Mammary epithelial cell (primary cell): ENCODE measurements at places on chromosomes 5 and 9. TPM values are rescaled to one million over a fixed set of nuclear protein-coding genes. Genes with fewer than 3 reads are reported as not detected.

- DNase-seq: peak; percentile 30
These were observed 320.8 kb downstream of the CCDC171 start for GRCh38 chr9:15873573-15874177.

SLC45A2 gene
- 0.31 TPM in 1 of 2 replicates, not detected in the other for total RNA-seq

SARDH gene
- 7.2 TPM for total RNA-seq

DNA sequence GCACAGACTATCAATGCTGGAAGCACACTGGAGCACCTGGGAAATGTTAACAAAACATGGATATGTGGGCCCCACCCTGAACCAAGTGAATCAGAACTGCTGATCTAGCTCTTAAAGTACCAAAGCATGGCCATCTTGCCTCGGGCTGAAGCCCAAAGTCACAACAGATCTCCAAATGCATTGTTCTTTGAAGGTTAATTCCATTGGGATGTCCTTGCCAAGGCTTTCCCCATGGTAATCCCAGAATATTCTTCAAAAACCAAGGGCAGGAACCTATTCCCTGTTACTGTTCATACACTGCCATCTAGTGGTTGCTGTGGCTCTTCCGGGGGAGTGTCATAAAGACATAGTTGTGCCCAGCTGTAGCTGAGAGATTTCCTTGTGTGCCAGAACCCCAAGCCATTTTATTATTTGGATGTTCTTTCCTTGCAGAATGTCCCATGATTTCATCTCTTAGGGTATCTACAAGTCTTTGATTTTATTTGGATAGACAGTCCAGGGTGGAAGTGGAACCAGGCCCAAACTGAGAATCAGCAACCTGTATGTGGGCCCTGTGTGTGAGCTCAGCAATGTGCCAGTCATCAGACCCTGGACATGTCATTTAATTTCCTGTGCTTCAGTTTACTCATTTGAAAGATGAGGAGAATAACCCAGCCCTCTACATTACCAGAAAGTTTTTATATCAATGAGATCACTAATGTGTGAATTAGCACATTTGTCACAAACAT, 290.0 kb downstream of the ACTL7B start:
- peak; percentile 79 for DNase-seq

GRCh38 chr5:148855249-148856008, 29.0 kb downstream of the ADRB2 start:
- no peak for DNase-seq

DNA sequence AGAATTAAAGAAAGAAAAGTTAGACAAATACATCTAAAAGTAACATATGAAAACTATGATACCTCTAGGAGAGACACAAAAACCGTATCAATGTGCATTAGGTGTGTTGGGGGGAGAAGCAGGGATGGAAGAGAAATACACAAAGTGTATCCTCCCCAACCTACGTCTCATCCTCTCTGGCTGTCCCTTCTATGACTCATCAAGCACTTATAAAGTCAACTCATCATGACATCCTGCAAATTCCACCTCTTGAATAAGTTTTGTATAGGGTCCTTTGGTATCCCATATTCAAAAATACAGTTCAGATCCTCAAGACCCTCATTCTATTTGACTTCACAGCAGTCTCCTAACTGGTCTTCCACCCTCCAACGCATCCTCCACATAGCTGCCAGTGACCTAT, 917.6 kb upstream of the DMAC1 start:
- DNase-seq: no peak
